ENCODE measurements at places on chromosomes 3 and 15.

DNA sequence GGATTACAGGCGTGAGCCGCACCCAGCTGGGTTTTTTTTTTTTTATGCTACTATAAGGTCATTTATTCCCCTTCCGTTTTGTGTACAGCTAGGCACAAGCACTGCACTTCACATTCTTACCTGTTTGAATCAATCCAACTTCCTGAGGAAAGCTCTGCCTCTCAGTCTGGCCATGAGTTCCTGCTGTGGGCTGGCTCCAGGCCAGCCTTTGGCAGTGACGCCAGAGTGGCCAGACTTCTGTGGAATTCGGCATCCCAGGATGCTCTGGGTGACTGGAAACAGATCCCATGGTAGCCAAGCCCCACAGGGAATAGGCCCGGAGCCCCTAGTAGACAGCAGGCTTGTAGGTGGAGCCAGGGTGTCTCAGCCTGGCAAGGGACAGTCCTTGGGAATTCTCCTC, 21.5 kb upstream of the TIMP4 start:
- DNase-seq, result no peak

DNA sequence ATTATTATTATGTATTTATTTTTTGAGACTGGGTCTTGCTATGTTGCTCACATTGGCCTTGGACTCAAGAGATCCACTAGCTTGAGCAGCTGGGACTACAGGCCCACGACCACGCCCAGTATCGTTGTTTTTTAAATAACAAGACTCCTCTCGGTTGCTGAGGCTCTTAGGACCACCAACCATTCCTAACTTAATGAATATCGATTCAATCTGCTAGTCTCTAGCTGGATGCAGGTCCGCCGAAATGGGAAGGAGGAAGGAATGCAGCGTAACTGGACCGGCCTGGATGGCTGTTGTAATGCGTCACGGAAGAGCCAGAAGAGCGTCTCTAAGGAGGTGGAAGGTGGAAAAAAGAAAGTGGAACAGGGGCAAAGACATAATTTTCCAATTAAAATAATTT, 1.7 kb downstream of the ANXA2 start:
- no peak for DNase-seq

DNA sequence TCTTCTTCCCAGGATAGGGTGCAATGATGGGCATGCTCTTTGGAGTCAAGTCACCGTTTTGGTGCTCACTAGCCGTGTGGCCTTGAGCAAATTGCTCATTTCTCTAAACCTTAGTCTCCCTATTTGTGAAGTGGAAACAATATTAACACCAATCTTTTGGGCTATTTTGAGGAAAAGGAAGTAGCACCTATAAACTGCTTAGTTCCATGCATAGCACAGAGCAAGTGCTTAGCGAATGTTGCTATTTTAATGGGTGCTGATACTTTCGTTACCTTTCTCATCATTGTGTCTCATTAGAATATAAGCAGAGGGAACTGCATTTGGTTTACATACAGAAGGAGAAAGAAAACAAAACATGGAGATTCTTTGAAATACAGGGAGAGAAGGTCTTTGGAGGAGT, 66.1 kb downstream of the BOC start:
- DNase-seq, result no peak

GRCh38 chr3:178514401-178514800, 21.8 kb upstream of the KCNMB2 start:
- no peak for DNase-seq

DNA sequence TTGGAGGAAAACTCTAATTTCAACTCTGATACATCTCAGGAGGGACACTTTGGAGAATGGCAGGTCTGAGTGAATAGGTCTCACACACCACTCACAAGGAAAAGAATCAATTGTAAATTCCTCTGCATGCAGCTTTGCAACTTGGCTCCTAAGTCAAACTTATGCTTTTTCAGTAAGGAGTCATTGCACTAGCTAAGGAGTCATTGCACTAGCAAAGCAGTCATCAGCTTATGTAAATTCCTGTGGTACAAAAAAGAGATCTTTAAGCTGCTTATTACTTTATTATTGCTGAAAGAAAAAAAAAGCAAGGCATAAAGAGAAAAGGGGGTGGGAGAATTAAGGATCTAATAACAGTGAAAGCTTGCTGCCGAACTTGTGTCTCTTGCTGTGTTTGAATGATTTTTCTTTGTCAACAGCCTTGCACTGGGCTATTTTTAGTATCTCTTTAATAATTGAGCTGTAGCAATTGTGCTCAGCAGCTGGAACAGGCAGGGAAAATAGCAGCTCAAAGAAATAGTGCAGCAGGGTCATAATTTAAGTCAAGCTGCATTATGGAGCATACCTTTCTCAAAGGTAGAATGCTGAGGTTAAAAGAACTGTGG, 154.3 kb upstream of the ARPP21 start:
- no peak for DNase-seq

GRCh38 chr3:178022599-178022998, 513.6 kb upstream of the KCNMB2 start:
- no peak for DNase-seq

DNA sequence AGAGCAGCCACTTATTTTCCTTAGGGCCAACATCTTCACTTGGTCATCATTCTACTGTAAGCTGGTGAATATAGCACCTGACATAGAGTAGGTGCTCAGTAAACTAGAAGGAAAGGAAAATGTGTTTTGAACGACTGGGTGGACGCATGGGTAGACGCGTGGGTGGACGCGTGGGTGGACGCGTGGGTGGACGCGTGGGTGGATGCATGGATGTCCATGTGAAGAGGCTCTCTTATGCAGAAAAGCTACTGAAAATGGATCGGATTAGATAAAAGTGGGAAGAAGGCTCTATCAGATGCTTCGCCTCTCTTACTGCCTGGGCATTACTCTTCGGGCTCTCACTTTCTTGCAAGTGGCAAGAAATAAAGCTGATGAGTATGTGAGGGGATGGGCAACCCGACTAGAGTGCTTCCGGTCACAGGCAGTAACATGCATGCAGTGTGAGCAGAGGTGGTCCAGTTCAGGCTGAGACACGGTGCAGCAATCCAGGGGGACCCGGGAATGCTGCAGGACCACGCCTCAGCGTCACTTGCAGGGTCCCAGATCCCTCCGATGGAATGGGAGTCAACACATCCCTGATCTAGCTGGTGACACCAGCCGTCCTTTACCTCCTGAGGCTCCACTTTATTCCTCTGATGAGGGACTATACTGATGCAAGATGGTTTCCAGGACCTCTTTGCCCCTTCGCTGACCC, 138.0 kb upstream of the MEF2A start:
- DNase-seq, result no peak

DNA sequence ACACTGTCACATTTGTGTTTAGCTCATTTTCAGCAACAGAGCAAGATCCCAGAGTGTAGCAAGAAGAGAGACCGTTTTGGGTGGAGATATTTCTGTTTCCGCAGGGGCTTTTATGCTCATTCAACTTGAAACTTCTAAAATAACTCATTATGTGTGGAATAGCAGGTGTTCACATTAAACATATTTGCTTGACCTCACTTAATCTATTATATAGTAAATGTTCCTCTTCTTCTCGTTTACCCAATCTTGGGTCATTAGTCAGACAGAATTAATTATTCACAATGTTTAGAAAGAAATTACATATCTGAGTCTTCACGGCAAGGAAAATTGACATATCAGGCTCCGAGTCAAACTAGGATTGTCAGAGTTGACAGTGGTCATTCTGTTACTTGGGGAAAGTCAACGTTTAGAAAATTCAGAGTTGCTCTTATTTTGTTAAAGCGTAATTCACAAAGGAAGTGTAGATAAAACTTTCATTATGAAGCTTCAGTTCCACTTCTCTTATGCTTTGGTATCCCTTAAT, 222.9 kb downstream of the TPRG1 start:
- no peak for DNase-seq

- DNase-seq, result no peak
Measured at GRCh38 chr3:195059006-195059350, 212.0 kb downstream of the XXYLT1 start.

DNA sequence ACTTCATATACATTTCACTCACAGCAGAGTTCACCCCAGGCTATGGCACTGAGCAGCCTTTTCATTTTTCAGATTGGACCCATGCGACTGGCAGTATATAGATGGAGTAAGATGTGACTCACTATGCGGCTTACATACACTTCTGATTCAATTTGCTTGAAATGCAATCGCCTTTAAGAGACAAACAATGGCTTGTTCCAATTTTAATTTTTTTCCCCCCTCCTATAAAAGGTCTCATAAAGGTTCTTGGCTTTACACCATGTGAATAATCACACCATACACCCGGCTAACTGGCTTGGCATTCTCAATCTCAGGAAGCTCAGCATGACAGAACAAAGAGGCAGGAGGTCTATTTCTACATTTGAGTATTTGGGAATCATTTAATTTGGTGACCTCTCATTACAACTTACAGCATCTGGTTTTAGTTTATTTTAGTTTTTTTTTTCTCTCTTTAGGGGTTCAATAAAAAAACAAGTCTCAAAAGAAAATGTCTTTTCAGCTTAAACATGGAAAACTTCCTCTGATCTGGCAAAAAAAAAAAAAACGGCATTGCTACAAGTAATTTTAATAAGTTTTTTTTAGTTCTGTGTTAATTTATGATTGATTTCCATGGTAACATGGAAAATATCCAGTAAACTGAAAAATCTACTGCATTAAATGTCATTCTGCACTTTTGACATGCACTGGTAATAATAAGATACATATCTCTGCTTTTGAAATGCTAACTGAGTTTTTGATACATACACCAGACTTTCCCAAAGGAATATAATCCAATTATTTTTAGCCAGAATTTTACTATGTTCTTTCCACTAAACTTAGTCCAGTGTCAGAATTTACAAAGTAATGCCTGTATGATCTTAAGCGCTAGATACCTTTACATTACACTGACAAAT, 38.8 kb downstream of the GADL1 start:
- no peak for DNase-seq

All from NCI-H187 (cell line).